Frontal cortex (tissue), 4 donors: ENCODE measurements at places on chromosomes 11 and 22.
A peak's percentile ranks its signal among the peaks of the same experiment; 100 is the strongest.

- DNase-seq, result peak; percentile 52
Measured at GRCh38 chr11:5624489-5625279, at the start of gene TRIM34. Gene TRIM34 (plus strand): TSS chr11:5625001. CDS start chr11:5632332, 7,331 bp downstream.

GRCh38 chr22:23084453-23085350 lies 14.4 kb downstream of the GNAZ start:
- DNase-seq, result no peak

GRCh38 chr11:64879244-64879900 lies 951 bp upstream of the EHD1 start:
- no peak for DNase-seq

DNA sequence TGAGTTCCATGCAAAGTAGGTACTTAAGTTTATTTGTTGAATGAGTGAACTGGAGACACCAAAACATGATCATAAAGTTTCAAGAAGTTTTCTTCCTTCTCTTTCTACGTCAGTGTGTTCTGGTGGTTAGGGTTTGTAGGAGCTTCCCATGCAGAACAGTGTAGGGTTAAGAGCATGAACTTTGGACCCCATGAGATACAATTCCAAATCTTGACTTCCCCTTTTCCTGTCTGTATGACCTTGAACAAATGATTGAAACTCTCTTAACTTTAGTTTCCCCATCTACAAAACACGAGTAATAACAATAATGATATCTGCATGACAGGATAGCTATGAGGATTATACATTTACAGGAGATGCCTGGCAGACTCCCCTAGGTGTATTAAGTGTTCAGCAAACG lies 41.0 kb upstream of the TENM4 start:
- DNase-seq, result no peak

DNA sequence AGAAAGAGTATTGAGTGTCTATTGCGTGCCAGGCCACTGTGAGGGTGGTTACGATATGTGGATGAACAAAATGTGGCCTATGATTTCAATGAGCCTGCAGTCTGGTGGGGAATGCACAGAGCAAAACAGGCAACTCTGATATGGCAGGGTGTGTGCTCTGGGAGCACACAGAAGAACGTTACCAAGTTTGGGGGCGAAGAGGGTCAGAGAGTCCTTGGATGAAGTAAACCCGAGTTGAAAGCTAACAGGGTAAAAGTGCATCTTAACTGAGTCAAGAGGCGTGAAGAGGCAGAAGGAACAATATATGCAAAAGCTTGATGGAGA lies 258 bp downstream of the CFAP68 start:
- DNase-seq, result no peak

GRCh38 chr11:7548659-7549274 lies 35.0 kb downstream of the PPFIBP2 start:
- no peak for DNase-seq

DNA sequence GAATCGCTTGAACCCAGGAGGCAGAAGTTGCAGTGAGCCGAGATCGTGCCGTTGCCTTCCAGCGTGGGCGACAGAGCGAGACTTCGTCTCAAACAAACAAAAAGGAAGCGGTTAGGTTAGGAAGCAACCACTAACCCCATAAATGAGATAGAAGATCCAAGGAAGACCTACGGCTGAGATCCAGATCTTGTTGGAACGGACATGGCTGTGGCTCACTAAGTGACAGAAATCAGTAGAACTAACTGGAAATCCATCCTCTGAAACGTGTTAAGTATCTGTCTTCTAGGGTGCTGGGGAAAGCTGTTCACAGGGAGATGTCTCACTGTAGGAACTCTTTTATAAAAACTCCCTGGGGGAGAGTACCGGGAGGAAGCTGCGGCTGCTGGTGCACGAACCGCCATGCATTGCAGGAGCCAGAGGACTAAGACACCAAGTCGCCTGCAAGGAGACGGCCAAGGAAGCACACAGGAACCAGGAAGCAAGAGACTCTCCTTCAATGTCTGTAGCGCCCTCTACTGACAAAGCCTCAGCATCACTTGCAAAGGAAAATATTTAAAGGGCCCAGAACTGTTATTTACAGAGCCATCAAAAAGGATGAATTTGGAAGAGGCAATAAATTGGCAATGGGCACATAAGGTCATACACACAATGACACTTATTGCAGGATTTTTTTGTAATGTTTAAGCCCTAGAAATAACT lies 16.9 kb upstream of the SPTY2D1 start:
- no peak for DNase-seq

- no peak for DNase-seq
Measured at GRCh38 chr11:61659413-61660196, 20.6 kb upstream of the DAGLA start.

DNA sequence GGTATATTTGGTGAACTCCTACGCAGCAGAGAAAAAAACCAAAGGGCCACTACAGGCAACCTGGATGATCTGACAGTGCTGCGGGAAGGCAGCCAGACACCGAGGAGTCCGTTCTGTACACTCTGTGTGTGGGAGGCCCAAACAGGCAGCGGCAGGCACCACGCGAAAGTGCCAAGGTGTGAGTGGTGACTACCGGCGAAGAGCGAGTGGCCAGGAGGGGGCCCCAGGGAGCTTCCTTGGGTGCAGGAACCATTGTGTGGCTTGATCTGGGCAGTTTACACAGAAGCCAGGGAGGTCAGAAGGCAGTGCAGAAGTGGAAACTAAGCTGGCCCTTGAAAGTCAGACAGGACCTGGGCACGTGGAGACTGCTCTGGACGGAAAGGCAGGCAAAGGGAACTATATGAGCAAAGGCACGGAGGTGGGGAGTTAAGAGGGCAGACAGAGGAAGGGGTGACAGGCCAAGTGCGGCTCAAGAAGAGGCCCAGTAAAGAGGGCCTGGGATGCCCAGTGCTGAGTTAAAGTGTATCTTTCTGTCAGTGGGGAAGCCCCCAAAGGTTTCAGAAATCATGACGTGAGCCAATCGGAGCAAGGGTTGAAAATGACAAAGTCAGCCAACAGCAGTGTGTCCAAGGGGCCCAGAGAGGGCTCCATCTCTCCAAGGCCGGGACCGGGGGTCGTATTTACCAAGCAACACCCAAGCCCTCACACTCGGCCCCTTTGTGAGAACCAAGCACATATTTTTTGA lies 10.6 kb downstream of the TMEM184B start:
- no peak for DNase-seq

GRCh38 chr11:1040428-1041148 lies 4.1 kb upstream of the MUC6 start:
- DNase-seq, result no peak

- no peak for DNase-seq
Measured at GRCh38 chr11:12149672-12150225, 39.4 kb downstream of the MICAL2 start.

GRCh38 chr11:124923296-124923695 lies 4.2 kb downstream of the HEPN1 start:
- DNase-seq, result no peak

DNA sequence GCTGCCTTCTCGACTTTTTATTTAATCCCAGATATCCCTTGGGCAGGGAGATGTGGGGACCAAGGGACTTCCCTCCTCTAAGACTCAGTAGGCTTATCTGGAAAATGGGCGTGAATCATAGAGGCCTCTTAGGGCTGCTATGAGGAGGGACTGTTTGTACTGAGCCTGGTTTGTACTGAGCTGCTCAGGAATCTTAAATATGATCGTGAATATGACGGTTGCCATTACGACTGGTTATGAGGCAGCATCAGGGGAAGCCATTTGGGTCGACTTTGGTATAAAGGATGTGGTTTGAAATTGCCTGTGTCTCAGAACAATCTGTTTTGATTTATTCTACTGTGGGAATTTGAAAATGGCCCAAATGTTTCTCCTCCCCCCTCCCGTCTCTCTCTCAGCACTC lies 20.6 kb downstream of the TSPAN18 start:
- no peak for DNase-seq

DNA sequence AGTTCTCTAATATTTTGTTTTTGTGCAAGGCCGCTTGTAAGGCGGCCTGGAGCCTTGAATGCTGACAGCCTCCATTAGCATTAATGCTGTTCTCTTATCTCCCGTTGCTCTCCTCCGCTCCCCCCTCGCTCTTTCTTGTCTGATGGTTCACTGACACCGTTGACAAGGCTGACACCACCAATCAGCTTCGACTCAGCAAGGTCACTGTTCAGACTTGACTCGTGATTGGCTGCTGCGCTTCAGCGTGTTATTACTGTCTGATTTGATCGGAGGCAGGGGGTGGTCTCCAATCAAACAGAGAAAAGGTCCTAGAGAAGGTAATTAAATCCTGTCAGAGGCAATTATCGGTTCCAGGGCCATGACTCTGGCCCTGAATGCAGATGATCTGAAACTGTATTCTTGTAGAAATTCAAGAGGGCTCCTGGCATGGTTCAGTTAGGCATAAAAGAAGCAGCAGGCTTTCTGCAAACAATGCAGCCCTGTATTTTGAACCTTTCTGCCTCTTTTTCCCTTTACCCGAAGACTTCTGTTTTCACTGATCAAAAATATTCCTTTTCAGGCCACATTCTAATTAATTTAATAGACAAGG lies 49.3 kb upstream of the MPPED2 start:
- peak; percentile 6 for DNase-seq

GRCh38 chr11:74449369-74449931 lies 17.9 kb downstream of the KCNE3 start:
- no peak for DNase-seq

DNA sequence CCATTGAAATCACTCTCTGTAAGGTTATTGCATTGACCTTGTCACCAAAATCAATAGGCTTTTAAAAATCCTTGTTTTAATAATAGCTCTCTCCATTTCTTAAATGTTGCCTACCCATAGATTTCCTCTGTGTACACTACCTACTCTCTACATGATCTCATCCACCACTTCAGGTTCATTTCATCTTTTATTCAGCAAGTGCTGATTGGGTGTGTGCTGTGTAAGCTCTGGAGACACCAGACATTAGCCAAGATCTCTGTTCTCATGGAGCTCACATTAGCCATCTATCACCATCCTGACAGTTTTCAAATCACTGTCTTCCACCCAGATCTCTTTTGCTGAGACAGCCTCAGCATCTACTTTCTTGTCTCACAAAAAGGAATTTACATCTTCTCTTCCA lies 4.4 kb upstream of the MS4A10 start:
- no peak for DNase-seq

DNA sequence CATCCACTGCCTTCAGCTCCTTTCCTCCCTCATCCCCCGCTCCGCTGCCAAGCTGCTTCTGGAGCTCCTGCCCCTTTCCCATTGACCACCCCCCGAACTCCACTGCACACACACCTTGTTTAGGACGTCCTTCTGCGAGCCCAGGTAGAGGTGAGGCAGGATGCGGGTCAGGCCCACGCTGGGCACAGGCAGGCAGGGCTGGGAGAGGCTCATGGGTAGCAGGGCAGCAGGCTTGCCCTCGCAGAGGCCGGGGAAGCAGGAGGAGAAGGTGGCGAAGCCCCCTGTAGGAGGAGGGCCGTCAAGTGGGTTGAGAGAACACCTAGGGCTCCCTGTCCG lies 13.3 kb downstream of the DUSP8 start:
- no peak for DNase-seq

- no peak for DNase-seq
Measured at GRCh38 chr11:116415095-116415494, 357.7 kb downstream of the BUD13 start.

DNA sequence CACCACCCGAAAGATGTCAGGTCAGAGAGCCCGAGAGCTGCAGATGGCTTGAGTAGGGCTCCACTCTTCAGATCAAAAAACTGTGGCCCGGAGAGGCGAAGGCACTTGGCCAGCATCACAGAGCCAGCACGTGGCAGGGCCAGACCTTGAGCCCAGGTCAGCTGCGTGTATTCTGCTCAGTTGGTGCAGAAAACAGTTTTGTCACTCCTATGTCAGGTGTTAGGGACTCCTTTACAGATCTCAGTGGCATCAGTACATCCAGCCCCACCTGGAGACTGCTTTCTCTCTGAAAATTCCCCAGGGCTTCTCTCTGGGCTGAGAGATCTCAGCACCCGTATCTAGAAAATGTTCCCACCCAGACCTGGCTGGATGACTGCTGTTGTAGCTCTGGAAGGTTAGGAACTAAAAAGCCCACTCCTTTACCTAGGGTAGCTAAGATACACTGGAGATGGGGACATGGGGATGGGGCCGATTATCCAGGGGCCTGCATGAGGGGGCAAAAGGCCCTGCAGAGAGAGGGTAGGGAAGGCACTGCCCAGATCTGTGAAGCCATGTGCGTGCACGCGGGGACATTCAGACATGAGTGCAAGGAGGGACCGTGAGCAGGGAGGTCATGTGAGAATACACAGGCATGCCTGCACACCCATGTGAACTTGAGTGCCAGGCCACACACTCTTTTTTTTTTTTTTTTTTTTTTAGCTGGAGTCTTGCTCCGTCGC lies 3.4 kb downstream of the APOA1 start:
- no peak for DNase-seq

DNA sequence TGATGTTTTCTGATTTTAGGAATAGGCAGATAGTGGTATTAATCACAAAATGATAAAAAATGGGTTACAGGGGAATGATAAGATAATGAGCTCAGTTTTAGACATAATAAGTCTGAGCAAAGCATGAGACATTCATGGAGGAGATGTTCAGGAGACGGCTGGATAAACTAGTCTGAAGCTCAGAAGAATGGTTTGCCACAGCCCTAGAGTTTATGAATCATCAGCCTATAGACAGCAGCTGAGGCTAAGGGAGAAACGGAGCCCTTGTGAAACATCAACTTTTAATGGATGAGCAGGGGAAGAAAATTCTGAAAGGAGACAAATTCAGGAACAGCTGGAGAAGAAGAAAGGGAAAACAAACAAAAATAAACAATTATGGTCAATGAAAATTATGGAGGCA lies 87.2 kb downstream of the RELT start:
- no peak for DNase-seq
